ENCODE measurements at places on chromosomes 2 and 18.

GRCh38 chr2:129212299-129212958, 767.0 kb upstream of the RAB6C start:
- no peak overlapping the region for H3K4me3 ChIP-seq
- no peak overlapping the region for H3K27ac ChIP-seq
- no peak for DNase-seq
- no peaks in the 10 kb centered on the region for H3K4me1 ChIP-seq

DNA sequence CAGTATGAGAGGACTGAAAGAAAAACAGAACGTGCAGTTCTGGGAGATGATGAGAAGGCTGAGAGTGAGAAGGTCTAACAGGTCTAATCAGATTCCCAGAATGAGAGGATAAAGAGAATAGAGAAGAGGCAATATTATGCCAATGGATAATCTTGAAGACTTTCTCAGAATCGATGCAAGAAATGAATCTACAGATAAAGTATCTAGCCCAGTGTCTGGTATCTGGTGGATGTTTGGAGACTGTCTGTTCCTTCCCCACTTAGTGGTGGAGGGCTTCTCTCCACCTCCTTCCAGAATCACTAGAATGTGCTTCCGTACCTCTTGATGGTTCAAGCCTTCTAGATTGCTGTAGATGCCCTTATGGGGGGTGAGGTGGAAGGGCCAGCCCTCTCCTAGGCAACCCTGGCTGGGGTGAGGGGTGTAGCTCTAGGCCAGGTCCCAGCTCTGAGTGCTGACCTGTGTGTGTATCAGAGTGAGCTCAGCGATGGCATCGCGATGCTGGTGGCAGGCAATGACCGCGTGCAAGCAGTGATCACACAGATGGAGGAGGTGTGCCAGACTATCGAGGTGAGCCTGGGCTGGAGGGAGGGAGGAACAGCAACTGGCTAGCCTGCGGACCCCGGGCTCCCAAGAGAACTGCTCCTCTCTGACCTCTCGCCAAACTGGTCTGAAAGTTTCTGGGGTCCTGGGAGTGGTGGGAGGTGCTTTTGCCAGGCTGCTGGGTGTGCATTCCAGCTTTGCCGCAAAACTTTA, 3.6 kb downstream of the UCN start:
- no peak for DNase-seq
- no peak overlapping the region for H3K27ac ChIP-seq
- no peaks in the 10 kb centered on the region for H3K27me3 ChIP-seq
- H3K4me3 ChIP-seq = no peak overlapping the region

DNA sequence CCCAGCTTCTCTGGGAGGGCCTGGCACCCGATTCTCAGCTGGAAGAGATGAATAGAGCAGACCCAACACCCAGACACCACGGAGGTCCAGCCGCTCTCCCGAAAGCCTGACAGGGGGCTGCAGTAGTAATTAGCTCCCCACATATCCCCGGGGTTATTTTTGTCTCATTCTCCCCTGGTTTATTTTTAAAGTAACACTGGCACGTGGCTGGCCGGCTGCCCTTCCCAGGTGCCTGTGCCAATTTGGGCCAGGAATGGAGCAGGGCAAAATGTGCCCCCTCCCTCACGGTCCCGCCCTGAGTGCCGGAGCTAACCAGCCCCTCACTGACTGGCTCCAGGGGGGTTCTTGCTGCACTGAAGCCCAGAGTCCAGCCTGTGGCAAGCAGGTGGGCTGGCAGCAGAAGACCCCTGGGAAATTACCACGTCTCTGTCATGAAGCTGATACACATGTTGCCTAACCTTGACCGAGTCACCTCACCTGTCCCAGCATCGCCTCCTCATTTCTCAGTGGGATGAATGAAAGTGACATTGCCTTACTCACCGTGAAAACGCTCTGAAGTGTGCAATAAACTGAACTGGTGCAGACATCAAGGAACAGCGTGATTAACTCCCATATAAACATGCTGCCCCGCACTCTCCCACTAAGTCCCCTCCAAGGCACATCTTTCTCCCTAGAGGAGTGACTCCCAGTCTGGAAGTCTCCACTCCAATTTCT, 18.4 kb downstream of the KCNK3 start:
- H3K4me1 ChIP-seq = no peaks in the 10 kb centered on the region
- H3K36me3 ChIP-seq = no peaks in the 10 kb centered on the region
- no peak overlapping the region for H3K4me3 ChIP-seq
- peak overlapping the region; percentile 20 for H3K27ac ChIP-seq
- DNase-seq = no peak
- H3K27me3 ChIP-seq = no peaks in the 10 kb centered on the region

DNA sequence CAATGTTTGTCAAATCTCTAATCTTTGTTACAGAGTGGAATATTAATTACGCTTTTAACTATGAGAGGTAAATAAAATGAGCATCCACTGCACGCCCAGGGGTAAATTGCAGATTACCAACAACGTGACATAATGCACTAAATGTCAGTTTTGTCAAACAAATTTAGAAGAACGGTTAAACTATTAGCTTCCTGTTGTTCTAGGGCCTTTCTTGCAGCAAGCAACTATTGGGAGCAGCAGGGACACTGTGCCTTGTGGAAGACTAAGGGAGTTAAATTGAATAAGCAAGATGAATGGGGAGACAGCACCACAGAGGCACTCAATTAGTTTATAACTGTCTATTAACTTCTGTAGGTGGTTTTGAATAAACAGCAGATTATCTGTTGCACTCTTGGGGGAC, 391.0 kb upstream of the RAB12 start:
- no peak overlapping the region for H3K27ac ChIP-seq
- H3K27me3 ChIP-seq = no peaks in the 10 kb centered on the region
- H3K4me1 ChIP-seq = no peaks in the 10 kb centered on the region
- no peak for DNase-seq

- no peaks in the 10 kb centered on the region for H3K36me3 ChIP-seq
- no peaks in the 10 kb centered on the region for H3K27me3 ChIP-seq
- no peak for DNase-seq
- peaks cover 5% of the 10 kb centered on the region for H3K4me1 ChIP-seq
- no peak overlapping the region for H3K4me3 ChIP-seq
Observed at GRCh38 chr2:2646433-2647051, 315.5 kb upstream of the MYT1L start.
